Activated CD8-positive, alpha-beta memory T cell treated with anti-CD3 and anti-CD28 coated beads, Interleukin-2, amount 10 ng/mL, durations not matched to agents 7 days and 5 days (primary cell): ENCODE measurements at places on chromosomes 4 and X. TPM values are rescaled to one million over a fixed set of nuclear protein-coding genes. Genes with fewer than 3 reads are reported as not detected.

Gene JAKMIP1
- 41.7 TPM for total RNA-seq

Gene DCAF16
- total RNA-seq = 38.9 TPM

Gene MBTPS2
- 8.9 TPM for total RNA-seq

Gene GYG2
- total RNA-seq = not detected

Gene CPLX1
- 0.14 TPM for total RNA-seq

Gene CCKAR
- not detected for total RNA-seq
